Endothelial cell (in vitro differentiated cells): ENCODE measurements at places on chromosomes 3 and 15.
A peak's percentile ranks its signal among the peaks of the same experiment; 100 is the strongest.

GRCh38 chr3:191324936-191325335, 4.3 kb upstream of the CCDC50 start:
- no peak for DNase-seq
- peaks cover 5% of the 10 kb centered on the region for H3K36me3 ChIP-seq
- peaks cover 11% of the 10 kb centered on the region for H3K27me3 ChIP-seq
- H3K27ac ChIP-seq, result no peak overlapping the region

GRCh38 chr15:72916897-72917296, 133.3 kb upstream of the ADPGK start:
- DNase-seq, result no peak
- H3K4me3 ChIP-seq, result no peak overlapping the region
- H3K4me1 ChIP-seq, result no peaks in the 10 kb centered on the region
- no peak overlapping the region for H3K27ac ChIP-seq
- H3K27me3 ChIP-seq, result no peaks in the 10 kb centered on the region
- H3K36me3 ChIP-seq, result no peaks in the 10 kb centered on the region

DNA sequence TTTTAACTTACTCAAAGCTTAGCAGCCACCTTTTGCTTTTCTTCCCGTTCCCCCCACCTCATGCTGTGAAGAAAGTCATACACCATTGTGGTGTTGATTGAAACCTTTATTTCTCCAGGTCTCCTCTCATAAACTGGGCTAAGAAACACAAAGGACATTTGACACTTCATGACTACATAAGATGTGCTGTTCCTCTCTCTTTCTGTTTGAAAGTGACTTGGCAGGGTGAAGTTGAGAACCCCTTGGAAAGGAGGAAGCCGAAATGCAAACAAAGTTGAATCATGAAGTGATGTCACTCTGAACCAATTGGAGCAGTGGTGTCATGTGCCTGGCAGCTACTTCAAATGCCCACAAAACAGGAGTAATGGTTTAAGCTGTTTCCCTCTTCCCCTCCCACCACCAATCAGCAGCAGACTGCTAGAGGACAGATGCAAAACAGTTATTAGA, 174.7 kb downstream of the IGF1R start:
- H3K4me1 ChIP-seq, result peaks cover 12% of the 10 kb centered on the region
- H3K27me3 ChIP-seq, result peaks cover 3% of the 10 kb centered on the region
- H3K4me3 ChIP-seq, result no peak overlapping the region
- H3K27ac ChIP-seq, result no peak overlapping the region
- no peaks in the 10 kb centered on the region for H3K36me3 ChIP-seq
- no peak for DNase-seq

DNA sequence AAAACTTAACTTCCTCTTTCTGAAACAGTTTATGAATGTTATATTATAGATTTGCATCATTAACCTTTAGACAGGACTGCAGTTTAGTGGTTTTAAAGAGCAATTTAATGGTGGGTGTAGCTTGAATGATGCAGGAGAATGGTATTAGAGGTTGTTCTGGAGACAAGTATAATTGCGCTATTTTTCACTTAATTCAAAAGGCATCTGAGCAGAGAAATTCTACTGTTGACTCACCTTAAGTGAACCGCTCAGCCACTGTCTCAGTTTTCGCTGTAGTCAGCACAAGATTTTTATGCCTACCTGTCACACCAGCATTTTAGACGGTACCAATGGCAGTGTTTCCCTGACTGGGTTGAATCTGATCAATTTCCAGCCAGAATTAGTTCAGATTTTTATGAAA, 348.8 kb upstream of the DCBLD2 start:
- no peak overlapping the region for H3K27ac ChIP-seq
- no peaks in the 10 kb centered on the region for H3K4me1 ChIP-seq
- no peak overlapping the region for H3K4me3 ChIP-seq
- no peaks in the 10 kb centered on the region for H3K27me3 ChIP-seq
- DNase-seq, result no peak

GRCh38 chr3:197222937-197223370, 75.5 kb downstream of the DLG1 start:
- DNase-seq, result no peak
- no peak overlapping the region for H3K4me3 ChIP-seq
- no peaks in the 10 kb centered on the region for H3K27me3 ChIP-seq
- no peaks in the 10 kb centered on the region for H3K36me3 ChIP-seq
- peaks cover 12% of the 10 kb centered on the region for H3K4me1 ChIP-seq

GRCh38 chr3:86923071-86923491, 67.9 kb downstream of the VGLL3 start:
- DNase-seq, result no peak
- no peak overlapping the region for H3K4me3 ChIP-seq
- H3K4me1 ChIP-seq, result no peaks in the 10 kb centered on the region

GRCh38 chr3:49500732-49501609, 30.9 kb downstream of the DAG1 start:
- no peak for DNase-seq
- H3K4me1 ChIP-seq, result no peaks in the 10 kb centered on the region
- no peak overlapping the region for H3K27ac ChIP-seq
- H3K36me3 ChIP-seq, result no peaks in the 10 kb centered on the region
- no peak overlapping the region for H3K4me3 ChIP-seq

DNA sequence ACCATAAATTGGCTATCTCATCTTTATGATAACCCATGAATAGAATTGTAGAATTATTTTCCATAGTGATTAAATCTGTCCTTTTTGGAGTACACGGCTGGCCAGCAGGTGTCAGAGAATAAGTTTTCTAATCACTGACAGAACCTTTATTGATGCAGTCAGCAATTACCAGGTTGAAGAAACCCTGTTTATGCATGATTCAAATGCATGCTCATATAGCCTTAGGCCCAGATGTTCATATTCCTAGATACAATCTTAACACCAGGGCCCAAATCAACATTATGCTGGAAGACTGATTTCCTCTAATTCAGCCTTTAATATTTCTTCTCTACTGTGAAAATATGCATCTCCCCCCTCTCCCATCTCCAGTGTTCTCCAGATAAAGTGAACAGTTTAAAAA, 243.5 kb upstream of the DCBLD2 start:
- peaks cover 9% of the 10 kb centered on the region for H3K36me3 ChIP-seq
- no peaks in the 10 kb centered on the region for H3K4me1 ChIP-seq
- H3K27ac ChIP-seq, result no peak overlapping the region
- H3K4me3 ChIP-seq, result no peak overlapping the region

DNA sequence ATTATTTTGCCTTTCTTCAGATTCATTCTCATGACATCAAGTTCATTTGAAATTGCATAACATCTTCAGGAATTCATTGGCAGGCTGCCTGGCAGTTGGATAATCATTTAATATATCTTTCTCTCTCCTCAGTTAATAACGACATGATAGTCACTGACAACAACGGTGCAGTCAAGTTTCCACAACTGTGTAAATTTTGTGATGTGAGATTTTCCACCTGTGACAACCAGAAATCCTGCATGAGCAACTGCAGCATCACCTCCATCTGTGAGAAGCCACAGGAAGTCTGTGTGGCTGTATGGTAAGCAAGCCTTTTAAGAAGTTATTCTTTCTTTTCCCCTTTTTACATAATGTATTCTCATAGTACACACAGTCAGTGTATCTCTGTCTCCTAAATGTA, 38.2 kb downstream of the TGFBR2 start:
- peak overlapping the region; percentile 81 for H3K4me3 ChIP-seq
- H3K27ac ChIP-seq, result no peak overlapping the region
- H3K27me3 ChIP-seq, result peaks cover 5% of the 10 kb centered on the region
- no peak for DNase-seq
- H3K4me1 ChIP-seq, result peaks cover 52% of the 10 kb centered on the region

GRCh38 chr3:64508140-64508539, 179.7 kb downstream of the ADAMTS9 start:
- H3K27me3 ChIP-seq, result peaks cover 3% of the 10 kb centered on the region
- peaks cover 11% of the 10 kb centered on the region for H3K4me1 ChIP-seq
- no peak overlapping the region for H3K27ac ChIP-seq
- DNase-seq, result no peak
- no peaks in the 10 kb centered on the region for H3K36me3 ChIP-seq

DNA sequence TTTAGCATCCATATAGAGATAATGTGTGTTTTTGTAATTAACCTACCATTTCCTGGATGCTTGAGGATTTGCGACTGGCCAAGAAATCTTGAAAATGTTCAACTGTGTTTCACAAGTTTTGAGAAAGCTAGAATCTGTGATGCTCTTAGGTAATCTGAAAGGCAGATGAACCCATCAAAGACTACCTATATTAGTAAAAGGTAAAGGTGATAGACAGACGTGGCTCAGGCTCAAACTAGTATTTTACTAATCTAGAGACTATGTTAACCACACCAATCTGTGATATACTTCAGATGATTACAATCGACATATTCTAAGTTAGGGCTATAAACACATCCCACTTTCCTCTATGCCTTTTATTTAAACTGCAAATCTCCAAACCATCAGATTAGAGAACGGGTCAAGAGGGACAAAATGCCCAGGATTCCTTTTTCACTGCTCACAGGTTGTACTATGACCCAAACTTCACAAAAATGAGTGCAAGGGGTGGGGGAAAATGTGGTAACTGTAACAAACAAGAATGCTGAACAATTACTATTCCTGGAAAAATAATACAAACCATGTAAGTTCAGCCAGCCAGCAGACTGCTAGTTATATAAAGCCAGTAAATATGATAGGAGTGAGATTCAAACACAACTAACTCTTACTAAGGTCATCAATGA, 295.1 kb downstream of the FOXP1 start:
- H3K27me3 ChIP-seq, result no peaks in the 10 kb centered on the region
- no peak overlapping the region for H3K4me3 ChIP-seq
- DNase-seq, result no peak
- no peaks in the 10 kb centered on the region for H3K36me3 ChIP-seq
- H3K27ac ChIP-seq, result no peak overlapping the region
- H3K4me1 ChIP-seq, result no peaks in the 10 kb centered on the region

DNA sequence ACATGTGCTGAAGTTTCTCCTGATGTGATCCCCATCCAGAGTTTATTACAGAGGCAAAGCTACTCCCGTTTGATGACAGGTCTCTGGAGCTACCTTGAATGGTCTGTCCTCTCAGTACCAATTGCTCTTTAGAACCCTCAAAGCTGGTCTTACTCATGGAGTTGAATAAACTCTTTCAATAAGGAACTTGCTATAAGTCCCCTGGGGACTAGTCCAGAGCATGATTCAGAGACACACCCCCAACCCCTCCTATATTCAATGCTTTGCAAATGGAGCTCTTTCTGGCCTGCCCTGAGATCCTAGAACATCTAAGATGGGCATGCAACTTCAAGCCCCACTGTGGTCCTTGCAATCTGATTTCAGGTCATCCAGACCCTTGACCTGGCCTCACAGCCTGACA, 23.9 kb upstream of the TPM1 start:
- no peak overlapping the region for H3K27ac ChIP-seq
- no peaks in the 10 kb centered on the region for H3K27me3 ChIP-seq
- no peaks in the 10 kb centered on the region for H3K36me3 ChIP-seq
- H3K4me1 ChIP-seq, result no peaks in the 10 kb centered on the region

- DNase-seq, result no peak
- H3K36me3 ChIP-seq, result no peaks in the 10 kb centered on the region
- no peaks in the 10 kb centered on the region for H3K4me1 ChIP-seq
- peaks cover 1% of the 10 kb centered on the region for H3K27me3 ChIP-seq
- no peak overlapping the region for H3K27ac ChIP-seq
Observed at GRCh38 chr3:57451150-57451846, 92.8 kb downstream of the DNAH12 start.

- peaks cover 3% of the 10 kb centered on the region for H3K27me3 ChIP-seq
- H3K27ac ChIP-seq, result peak overlapping the region; percentile 95
- no peak for DNase-seq
- H3K36me3 ChIP-seq, result peaks cover 15% of the 10 kb centered on the region
- H3K4me1 ChIP-seq, result peaks cover 45% of the 10 kb centered on the region
Observed at GRCh38 chr3:105866656-105867653, 1.9 kb downstream of the CBLB start.

DNA sequence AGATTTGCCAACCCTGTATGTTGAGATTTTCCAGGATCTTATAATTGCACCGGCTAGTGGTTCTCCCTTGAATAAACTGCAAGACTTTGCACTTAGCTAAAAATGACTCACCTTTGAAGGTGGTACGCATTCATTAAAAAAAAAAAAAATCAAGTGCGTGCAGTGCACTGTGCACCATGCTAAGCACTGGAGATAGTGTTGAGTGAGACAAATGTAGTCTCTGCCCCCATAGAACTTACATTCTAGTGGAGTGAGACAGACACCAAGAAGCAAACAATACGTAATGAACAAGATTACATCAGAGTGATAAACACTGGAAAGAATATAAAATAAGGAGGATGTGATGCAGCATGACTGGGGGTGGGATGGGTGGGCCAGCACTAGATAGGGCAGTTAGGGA, 69.4 kb downstream of the ITPR1 start:
- no peak overlapping the region for H3K4me3 ChIP-seq
- DNase-seq, result no peak
- peaks cover 3% of the 10 kb centered on the region for H3K27me3 ChIP-seq
- no peaks in the 10 kb centered on the region for H3K4me1 ChIP-seq

DNA sequence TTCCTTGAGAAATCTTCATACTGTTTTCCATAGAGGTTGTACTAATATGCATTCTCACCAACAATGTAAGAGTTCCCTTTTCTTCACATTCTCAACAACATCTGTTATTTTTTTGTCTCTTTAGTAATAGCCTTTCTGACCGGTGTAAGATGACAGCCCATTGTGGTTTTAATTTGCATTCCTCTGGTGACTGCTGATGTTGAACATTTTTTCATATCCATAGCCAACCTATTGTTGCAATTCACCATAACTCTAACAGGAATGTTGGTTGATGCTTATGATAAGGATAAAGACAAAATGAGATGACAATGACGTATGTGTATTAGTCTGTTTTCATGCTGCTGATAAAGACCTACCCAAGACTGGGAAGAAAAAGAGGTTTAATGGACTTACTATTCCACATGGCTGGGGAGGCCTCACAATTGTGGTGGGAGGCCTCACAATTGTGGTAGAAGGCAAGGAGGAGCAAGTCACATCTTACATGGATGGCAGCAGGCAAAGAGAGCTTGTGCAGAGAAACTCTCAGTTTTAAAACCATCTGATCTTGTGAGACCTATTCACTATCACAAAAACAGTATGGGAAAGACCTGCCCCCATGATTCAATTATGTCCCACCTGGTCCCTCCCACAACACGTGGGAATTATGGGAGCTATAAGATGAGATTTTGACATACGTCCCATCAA, 37.6 kb upstream of the RHCG start:
- DNase-seq, result no peak
- no peaks in the 10 kb centered on the region for H3K36me3 ChIP-seq
- peaks cover 3% of the 10 kb centered on the region for H3K27me3 ChIP-seq
- peaks cover 2% of the 10 kb centered on the region for H3K4me1 ChIP-seq
- no peak overlapping the region for H3K27ac ChIP-seq
- H3K4me3 ChIP-seq, result no peak overlapping the region

GRCh38 chr3:134749802-134750553, 45.1 kb upstream of the EPHB1 start:
- no peak for DNase-seq
- H3K4me3 ChIP-seq, result no peak overlapping the region
- no peaks in the 10 kb centered on the region for H3K4me1 ChIP-seq
- no peaks in the 10 kb centered on the region for H3K36me3 ChIP-seq
- no peak overlapping the region for H3K27ac ChIP-seq
- peaks cover 3% of the 10 kb centered on the region for H3K27me3 ChIP-seq
